Activated CD4-positive, alpha-beta memory T cell treated with anti-CD3 and anti-CD28 coated beads, Interleukin-2, amount 10 ng/mL, durations not matched to agents 7 days and 5 days (primary cell): ENCODE measurements at places on chromosomes 6 and 20. TPM values are rescaled to one million over a fixed set of nuclear protein-coding genes. Genes with fewer than 3 reads are reported as not detected.

The SULF2 gene
- 1.1 TPM for total RNA-seq

The ALDH5A1 gene
- 3.7 TPM for total RNA-seq

The ZNF391 gene
- total RNA-seq, result 1.6 TPM

The NKAIN2 gene
- not detected for total RNA-seq

The PXDC1 gene
- total RNA-seq, result 1.4 TPM
